ENCODE measurements at places on chromosomes 11 and 22.

DNA sequence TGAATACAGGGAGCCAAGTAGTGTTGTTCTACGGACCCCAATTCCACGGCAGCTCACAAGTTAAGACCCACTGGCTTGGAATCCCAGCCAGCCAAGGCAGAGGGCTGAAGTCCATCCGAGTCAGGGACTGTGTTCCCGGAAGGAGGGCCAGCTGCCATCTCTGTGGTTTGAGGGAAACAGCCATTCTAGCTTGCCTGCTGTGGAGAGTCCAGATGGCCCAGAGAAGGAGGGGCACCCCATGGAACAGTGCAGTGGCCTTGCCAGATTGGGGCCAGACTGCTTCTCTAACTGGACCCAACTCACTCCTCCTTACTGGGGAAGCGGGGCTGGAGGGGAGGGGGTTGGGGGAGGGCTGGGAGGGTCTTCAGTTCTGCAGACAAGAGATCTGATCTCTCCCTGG, 156.4 kb downstream of the FAM181B start:
- no peak for DNase-seq

GRCh38 chr11:45850446-45850845, 3.2 kb downstream of the CRY2 start:
- DNase-seq = no peak

DNA sequence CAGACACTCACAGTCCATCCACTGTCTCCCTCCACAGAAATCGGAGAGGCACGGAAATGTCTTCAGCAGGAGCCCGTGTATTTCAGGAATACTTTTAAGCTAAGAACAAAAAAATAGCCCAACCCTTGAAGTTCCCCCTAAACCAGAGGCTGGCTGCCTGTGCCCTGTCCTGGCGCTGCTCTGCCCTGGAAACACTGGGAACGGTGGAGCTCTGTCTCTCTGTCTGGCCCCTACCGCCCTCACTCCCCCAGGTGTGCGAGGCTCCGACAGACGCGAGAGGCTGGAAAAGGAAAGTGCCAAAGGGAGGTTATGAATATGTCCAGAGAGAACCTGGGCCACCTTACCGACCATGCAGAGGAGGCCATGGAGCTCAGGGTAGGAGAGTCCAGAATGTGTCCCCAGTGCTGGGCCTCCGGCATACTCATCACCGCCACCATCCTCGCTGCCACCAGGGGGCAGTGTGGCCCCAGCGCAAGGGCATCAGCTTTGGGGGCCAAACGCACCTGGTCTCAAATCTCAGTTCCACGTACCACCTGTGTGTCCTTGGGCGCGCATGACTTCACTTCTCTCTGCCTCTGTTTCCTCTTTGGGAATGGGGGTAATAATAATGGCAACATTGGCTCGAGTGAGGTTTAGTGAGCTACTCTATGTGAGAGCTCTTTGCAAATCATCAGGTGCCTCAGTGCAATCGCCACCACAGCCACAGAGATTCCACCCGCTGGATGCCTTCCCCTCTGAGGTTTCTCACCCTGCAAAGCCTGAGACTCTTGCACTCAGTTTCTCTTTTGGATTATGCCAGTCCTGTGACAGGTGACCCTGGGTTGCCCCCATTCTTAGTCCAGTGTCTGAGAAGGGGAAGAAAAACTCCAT, 10.4 kb upstream of the SLCO2B1 start:
- peak; percentile 69 for DNase-seq

DNA sequence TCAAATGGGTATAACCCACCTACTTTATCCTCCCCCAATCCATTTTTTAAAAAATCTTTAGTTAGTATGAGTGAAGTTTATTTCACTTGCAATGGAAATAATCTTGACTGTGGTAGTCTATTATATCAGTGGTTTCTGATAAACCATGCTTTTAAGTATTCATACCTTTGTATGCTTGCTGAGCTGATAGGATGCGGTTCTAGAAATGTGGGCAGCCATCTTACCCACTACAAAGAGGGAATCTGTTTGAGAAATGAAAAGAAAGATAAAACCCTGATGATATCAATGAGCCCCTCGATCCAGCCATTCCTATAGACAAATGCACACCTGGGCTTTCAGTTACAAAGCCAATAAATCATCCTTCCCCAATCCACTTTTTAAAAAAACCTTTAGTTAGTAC, 13.8 kb upstream of the PVALB start:
- DNase-seq = no peak

- DNase-seq = no peak
These were observed 9.2 kb downstream of the CRTAM start for GRCh38 chr11:122847466-122847865.

GRCh38 chr11:122796128-122796717, 42.1 kb upstream of the CRTAM start:
- peak; percentile 56 for DNase-seq

GRCh38 chr22:22159384-22159783, 85.2 kb upstream of the VPREB1 start:
- DNase-seq = no peak

DNA sequence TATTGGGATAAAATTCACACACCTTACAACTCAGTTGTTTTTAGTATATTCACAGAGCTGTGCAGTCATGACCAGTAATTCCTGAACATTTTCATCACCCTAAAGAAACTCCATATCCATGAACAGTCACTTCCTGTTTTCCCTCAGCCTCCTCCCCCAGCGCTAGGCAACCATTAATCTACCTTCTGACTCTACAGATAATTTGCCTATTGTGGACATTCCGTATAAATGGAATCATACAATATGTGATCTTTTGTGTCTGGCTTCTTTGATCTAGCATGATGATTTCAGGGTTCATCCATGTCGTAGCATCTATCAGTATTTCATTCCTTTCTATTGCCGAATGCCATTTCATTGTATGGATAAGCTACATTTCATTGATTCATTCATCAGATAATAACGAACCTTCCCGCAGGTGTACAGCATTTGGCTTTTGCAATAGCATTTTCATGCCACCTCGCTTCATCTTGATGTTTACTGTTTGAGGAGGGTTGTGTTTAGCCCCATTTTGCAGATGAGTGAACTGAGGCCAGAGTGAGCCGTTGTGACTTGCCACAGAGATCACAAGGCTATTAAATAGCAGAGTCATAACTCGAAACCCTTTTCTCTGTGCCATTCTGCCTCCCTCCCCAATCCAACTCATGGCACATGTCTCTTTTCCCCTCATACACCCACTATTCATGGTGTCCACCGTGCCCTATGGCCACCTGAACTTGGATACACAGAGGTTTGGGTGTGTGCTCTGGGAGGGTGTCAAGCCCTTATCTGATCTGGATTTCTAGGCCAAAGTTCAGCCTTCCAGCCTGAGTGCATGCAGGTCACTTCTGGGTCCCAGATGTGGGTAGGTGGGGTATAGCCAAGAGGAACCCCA, 11.1 kb upstream of the MYH9 start:
- DNase-seq = no peak

- DNase-seq = no peak
These were observed 3.5 kb downstream of the APOL1 start for GRCh38 chr22:36256478-36256877.

GRCh38 chr11:11425806-11426205, 72.8 kb upstream of the CSNK2A3 start:
- DNase-seq = no peak

- no peak for DNase-seq
These were observed 109.0 kb downstream of the OSBP2 start for GRCh38 chr22:30803679-30804078.

DNA sequence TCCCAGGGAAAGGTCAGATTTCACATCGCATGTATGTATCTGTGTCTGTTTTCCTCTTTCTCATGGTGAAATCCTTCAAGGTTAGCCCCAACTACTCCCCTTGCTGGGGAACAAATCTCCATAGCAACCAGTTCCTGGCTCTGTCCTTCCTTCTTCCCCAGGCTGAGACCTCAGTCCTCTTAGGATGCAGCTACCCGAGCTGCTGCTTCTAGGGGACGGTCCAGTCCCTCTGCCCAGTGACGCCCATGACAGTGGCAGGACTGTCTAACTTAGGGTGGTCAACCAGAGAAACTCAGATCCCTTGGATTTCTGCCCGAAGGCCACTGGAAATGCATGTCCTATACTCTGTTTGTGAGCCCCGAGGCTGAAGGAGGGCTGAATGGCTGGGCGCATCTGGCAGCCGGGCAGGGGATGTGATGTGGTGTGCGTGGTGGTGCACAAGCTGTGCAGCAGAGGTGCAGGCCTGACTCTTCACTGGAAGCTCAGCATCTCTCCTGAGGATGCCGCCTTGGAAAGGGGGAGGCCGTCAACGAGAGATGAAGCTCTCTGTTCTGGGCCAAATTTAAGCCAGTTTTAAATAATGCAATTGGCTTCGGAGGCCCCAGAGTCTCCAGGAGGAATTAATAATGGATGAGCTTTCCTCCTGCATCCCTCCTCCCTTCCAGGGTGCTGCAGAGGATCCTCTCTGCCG, 118.7 kb upstream of the B3GAT1 start:
- DNase-seq = no peak

GRCh38 chr22:42816336-42816735, 40.7 kb downstream of the ARFGAP3 start:
- no peak for DNase-seq

DNA sequence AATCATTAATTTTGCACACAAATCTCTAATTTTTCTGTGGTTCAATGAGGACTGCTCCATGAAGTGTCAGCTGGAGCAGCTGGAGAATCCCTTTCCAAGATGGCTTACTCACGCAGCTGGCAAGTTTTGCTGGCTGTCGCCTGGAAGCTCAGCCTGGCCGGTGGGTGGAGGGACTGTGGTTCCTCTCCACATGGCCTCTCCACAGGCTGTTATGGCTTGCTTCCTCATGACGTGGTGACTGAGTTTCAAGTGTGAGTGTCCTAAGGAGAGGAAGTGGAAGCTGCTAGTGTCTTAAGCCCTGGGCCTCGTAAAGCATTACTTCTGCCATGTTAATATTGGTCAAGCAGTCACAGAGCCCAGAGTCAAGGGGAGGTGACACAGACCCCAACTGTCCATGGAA, 14.0 kb upstream of the NRIP3 start:
- no peak for DNase-seq

DNA sequence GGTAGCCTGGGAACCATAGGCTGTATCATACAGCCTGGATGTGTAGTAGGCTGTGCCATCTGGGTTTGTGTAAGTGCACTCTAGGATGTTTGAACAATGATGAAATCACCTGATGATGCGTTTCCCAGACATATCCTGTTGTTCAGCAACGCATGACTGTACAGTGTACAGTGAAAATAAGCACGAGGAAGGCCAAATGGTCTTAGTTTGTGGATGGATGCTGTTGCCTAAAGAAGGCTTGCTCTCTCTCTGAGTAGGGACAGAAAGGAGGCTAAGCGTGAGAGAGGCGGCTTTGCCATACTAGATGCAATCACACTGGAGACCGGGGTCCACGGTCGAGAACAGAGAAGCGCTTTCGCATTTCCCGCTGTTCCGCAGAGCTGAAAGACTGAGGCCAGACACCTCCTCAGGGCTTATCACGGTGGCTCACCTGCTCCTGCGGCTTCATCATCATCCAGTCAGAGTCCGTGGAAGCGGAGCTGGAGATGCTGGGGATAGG, 27.6 kb upstream of the APLP2 start:
- no peak for DNase-seq

Data from DND-41 (cell line).